NCI-H1930 (cell line): ENCODE measurements at places on chromosomes 1 and 21.
A peak's percentile ranks its signal among the peaks of the same experiment; 100 is the strongest.

DNA sequence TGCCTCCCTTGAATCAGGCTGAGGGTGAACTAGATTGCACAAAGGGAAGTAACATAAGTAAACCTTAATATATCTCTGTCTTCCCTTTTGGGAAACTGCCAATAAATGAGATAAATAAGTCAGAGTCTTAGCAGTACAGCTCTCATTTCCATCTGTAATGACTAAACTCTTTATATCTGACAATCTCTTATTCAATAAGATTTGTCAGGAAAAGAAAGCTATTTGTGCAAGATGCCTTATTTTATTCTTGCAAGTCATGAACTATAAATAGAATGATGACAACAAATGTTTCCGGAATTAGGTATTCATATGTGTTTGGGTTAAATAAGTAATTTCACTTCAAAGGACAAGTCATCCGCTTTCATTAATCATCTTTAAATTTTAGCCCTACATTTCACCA lies 229.2 kb downstream of the PTGER3 start:
- DNase-seq, result no peak

GRCh38 chr1:18515120-18515667 lies 34.5 kb downstream of the KLHDC7A start:
- DNase-seq, result no peak

DNA sequence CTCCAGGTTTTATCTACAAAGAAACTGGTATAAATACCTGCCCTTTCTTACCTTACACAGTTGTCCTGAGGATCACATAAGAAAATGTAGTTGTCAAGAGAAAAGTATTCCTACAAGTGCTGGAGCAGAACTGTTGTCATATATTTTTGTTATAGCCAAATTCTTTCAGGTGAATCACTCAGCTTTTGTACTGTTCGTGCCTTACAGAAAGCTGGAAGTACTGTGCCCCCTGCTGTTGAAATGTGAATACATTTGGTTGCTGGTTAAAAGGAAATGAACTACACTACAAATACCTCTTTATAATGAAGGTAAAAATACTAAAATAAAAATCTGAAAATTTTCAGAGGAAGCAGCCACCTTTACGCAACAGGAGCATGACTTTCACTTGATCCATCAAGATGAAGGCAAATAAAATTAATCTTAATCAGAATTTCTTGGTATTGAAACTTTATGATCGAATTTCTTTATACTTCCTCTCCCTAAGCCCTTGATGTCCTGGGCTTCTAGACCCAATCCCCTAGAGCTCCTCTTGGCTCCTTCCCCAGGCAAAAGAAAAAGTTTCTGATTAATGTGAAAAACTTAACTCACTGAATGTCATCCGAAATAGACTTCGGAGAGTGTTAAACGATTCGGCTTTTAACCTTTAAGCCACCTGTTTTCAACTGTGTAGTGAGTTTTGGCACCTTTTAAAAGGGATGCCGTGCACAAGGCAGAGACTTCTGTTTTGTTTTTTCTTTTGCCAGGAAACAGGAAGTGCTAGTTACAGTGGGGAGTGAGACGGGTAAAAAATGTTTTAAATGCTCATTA lies 12.5 kb downstream of the CHML start:
- DNase-seq, result peak; percentile 17

GRCh38 chr1:110505596-110505995 lies 13.4 kb downstream of the KCNA10 start:
- no peak for DNase-seq

DNA sequence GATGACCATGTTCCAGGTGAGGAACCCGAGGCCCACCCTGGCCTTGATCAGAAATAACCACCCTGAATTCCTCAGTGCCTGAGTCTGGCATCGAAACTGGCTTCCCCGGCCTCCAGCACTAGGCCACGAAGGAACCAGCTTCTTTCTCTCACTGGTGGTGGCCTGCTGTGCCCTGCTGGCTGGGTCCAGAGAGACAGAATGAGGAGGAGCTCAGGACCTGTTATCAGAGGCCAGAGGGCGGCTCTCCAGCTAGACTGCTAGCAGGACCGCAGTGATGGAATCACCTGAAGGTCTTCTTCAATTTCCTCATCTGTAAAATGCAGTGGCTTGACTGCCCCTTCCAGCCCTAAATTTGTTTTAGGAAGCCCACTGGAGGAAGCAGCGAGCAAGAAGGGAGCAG lies 20.5 kb downstream of the ROR1 start:
- DNase-seq, result no peak

- no peak for DNase-seq
Observed at GRCh38 chr1:75327395-75327794, 193.2 kb downstream of the LHX8 start.

DNA sequence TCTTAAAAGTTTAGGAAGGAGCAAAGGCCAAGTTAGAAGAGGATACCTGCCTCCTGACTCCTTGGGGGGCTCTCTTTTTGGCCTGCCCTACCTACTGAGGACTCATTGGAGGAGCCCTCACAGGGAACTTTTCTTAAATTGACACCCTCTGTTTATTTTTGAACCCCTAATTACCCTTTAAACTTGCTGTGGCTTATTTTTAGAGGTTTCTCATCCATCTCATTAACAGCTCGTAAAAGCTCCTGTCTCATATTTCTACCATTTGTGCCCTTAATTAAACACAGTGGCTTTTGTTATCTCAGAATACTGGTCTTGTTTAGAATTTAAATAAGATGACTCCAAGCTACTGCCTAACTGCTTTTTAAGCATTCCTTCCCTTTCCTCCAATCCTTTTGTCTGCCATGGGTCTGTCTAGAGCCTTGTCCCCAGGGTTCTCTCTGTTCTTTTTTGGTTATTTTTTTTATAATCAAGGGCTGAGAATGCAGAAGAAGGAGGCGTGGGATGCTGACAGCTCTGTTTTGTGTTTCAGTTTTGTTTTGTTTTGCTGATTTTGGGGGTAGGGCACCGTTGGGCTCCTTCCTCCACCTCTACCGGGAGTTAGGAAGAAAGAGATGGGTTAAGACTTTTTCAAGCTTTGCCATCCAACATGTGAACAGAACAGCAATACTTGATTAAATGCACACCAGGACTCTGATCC lies 78.0 kb downstream of the SYT6 start:
- no peak for DNase-seq

- no peak for DNase-seq
Observed at GRCh38 chr1:165565751-165566490, 22.1 kb downstream of the LRRC52 start.

DNA sequence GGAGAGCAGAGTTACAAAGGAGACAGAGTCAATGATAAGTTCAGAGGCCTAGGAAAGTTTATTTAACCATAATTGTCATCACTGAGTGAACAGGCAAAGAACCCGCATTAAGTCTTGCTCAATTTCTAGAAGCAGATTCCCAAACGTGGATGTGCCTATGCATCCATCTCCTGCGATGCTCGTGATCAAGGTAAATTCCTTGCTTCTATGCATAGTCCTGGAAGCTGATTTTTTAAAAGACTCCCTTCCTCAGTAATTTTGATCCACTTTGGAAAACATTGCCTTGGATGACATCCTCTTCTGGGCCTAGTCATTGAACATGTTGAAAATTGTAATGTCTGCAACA lies 116.4 kb downstream of the TNFSF18 start:
- DNase-seq, result no peak

GRCh38 chr21:39353295-39353694 lies 4.4 kb upstream of the HMGN1 start:
- no peak for DNase-seq

- no peak for DNase-seq
Observed at GRCh38 chr1:96865731-96866685, 144.4 kb downstream of the PTBP2 start.

DNA sequence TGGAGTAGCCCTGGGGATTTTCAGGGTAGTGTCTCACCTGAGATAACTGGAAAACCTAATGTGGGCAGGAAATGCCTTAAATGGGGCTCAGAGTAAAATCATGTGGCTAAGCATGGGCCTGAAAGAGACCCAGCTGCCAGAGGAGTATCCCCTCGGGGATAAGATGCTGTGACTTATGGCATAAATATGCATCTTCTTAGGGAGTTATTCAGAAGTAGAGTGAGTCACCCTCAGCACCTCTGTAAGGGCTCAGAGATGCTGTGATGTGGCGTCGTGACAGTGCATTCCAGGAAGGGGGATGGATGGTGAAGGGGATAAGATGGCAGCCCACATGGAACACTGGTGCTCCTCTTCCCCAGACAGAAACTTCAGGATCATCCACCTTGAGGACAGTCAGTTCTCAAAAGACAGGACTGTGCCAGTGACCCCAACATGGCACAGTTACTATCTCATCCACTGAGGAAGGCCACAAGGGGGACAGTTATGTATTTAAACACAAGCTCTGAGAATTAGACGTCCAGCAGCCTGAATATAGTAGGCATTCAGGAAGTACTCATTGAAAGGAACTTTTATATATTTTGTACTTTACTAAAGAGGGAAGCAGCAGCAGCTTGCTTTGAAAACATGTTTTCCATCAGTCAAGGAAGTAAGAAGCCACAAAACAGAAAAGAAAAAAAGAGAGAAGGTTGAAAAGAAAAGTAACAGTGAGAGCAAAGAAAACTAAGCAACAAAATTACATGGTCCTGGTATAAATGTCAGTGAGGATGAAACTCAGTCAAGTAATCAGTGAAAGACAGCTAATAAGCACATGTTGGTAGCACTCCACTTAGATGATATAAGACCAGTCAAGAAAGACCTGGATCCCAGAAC lies 8.3 kb downstream of the IL24 start:
- DNase-seq, result no peak

- no peak for DNase-seq
Observed at GRCh38 chr21:43374228-43374885, 52.6 kb downstream of the SIK1 start.

GRCh38 chr1:33329600-33330305 lies 8.9 kb upstream of the A3GALT2 start:
- no peak for DNase-seq

GRCh38 chr1:114737314-114737849 lies 20.4 kb downstream of the CSDE1 start:
- DNase-seq, result no peak

- DNase-seq, result no peak
Observed at GRCh38 chr1:106756752-106757151, 299.7 kb upstream of the PRMT6 start.

DNA sequence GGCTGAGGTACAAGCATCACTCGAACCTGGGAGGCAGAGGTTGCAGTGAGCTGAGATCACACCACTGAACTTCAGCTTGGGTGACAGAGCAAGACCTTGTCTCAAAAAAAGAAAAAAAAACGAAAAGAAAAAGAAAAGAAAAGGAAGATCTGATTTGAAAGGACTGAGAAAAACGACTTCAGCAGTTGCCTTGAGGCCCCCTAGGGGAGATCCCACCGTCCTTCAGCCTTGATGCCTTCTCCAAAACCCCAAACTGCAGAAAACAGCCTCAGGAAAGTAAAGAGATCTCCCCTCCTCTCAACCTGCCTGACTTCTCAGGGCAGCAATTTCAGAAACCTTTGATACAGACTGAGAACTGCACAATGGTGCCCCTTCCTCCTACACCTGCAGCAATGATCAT lies 50.9 kb upstream of the BCAR3 start:
- DNase-seq, result no peak

DNA sequence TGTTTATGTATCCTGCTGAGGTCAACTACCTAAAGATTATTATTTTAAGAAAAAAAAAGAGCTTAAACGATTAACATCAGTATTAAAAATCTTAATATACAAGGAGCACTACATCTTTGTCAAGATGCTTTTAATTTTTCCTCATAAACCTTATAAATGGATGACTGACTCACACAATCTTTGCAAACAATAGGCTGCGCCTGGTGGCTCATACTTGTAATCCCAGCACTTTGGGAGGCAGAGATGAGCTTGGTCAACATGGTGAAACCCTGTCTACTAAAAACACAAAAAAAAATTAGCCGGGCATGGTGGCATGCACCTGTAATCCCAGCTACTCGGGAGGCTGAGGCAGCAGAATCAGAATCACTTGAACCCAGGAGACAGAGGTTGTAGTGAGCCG lies 1.7 kb downstream of the KHDC4 start:
- no peak for DNase-seq

DNA sequence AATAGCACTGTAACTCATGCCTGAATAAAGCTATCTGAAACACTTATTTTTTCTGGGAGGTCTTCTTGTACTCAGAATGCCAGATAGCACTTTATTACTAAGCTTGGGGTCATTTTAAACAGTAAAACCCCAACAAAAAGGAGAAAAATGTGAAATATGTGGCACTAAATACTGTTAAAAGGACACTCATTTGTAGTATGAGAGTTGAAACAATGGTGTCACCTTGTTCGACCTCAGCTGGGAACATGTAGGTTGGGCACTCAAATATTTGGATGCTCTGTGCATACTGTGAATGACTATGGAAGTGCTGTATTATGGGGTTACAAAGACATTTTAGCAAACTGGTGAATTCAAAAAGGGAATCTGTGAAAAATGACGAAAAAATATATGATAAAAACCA lies 53.9 kb downstream of the SELENOF start:
- DNase-seq, result no peak

GRCh38 chr1:227559499-227559898 lies 3.9 kb upstream of the ZNF678 start:
- DNase-seq, result no peak

- no peak for DNase-seq
Observed at GRCh38 chr1:116966791-116967190, 34.8 kb upstream of the CD101 start.

DNA sequence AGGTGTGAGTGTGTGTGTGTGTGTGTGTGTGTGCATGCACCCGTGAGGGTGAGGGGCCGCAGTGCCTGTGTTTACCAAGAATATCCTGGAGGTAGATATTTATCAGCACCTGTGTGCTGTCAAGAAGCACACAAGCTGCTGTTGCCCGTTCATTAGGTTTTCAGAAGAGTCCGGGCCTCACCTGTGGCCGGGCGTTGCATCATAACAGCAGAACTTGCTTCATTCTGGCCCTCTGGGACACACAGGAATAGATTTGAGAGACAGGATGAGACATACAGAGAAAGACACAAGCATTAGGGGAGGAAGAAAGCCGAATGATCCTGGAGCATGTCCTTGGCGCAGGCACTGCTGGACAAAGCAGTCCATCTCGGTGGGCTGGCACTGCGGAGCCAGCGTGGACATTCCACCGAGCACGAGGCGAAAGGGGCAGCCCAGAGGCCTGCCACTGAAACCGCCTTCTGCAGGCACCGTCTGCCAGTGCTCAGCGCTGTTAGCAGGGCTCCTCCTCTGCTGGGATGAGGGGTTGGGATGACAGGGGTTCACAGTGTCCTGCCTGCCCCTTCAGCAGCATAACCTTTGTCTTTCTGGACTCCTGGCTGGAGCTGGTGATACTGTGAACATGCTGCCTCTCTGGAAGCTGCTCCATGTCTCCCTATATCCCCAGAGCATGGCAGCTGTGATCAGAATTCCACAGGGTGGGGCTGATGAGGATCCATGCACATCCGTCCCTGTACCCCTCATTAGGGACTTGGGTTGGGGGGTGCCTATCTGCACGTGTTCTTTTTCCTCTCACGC lies 81.1 kb downstream of the PEX14 start:
- DNase-seq, result peak; percentile 64

- DNase-seq, result no peak
Observed at GRCh38 chr1:245874942-245875580, 632.0 kb downstream of the SMYD3 start.

DNA sequence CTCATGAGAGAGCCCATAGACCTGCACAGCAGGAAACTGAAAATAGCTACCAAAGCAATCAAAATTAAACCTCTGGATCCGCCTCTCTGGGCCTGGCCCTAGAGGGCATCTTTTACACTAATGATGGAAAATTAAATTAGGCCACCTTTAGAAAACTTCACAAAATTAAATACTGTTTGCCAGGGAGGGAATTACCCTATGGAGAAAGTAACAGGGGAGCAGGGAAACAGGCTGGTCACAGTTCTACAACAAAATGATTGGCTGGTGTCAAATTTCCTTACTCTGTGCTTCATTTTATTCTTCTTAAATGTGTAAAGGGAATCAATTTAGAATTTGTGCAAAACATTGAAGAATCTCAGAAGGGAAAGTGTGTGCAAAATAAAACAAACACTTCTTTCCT lies 62.4 kb downstream of the SPATA46 start:
- DNase-seq, result no peak
